ENCODE measurements at places on chromosomes 3 and 15.

DNA sequence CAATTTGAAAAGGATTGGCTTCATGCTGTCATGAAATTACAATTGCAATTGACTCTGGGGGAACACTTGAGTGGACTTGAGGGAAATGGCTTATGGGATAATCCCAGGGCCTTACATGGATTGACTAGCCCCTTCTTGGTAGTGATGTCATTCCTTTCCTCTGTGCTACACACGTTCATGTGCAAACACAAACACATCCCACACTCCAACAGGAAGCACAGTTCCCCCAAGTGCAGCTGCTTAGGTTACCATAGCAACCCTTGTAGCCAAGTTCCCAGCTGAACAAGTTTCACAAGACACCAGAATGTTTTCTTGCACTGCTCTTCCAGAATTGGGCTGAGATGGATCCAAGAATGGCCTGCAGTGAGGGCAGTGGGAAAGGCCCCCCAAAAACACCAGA, 217.0 kb downstream of the ZNF621 start:
- no peak for DNase-seq

GRCh38 chr3:126679318-126679751, 24.4 kb upstream of the TXNRD3 start:
- DNase-seq, result peak; percentile 43

DNA sequence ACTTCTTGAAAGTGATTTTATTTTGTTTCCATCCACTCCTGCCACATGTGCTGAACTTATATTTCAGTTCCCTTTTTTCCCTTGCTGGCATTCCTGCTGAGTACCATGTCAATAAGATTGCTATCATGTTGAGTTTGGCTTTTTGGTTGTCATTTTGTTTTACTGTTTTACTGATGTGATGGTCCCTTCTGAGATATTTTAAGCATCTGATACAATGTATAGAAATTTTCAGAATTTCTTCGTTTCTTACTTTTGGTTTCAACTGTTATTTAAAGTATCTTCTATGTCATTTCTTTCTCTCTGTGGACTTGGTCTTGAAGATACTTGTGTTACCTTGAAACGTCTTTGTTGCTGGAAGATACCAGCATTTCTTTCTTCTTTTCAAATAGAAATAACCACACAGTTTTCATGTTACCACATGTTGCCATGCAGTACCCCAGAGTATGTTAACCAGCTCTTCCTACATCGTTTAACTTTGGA, 14.1 kb downstream of the SIDT1 start:
- no peak for DNase-seq

DNA sequence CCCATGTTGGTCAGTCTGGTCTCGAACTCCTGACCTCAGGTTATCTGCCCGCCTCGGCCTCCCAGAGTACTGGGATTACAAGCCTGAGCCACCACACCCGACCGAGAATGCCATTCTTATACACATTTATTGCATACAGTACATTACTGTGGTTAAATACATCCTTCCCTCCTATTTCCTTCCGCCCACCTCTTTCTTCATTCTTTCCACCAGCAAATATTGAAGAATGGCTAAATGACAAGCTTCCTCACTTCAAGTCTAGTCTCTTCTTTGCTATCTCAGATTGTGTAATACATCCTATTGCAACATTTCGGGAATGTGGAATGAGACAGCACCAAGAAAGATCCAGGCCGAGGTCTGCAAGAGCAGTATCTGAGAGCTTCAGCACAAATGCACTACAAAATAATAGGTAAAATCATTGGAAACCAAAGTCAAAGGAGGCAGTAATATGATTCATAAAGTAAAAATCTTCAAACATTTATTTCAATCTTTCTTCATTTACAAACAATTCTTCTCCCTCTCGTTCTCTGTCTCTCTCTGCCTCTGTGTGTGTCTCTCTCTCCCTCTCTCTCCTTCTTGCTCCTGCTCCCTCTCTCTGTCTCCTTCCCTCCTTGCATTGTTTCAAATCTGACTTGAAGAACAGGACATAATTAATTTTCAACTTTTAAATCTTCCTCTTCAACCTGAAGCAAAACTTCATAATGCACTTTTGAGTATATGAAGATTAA, 94.7 kb upstream of the TGFBR2 start:
- no peak for DNase-seq

- DNase-seq, result no peak
Observed at GRCh38 chr3:54917862-54918261, 10.0 kb downstream of the LRTM1 start.

DNA sequence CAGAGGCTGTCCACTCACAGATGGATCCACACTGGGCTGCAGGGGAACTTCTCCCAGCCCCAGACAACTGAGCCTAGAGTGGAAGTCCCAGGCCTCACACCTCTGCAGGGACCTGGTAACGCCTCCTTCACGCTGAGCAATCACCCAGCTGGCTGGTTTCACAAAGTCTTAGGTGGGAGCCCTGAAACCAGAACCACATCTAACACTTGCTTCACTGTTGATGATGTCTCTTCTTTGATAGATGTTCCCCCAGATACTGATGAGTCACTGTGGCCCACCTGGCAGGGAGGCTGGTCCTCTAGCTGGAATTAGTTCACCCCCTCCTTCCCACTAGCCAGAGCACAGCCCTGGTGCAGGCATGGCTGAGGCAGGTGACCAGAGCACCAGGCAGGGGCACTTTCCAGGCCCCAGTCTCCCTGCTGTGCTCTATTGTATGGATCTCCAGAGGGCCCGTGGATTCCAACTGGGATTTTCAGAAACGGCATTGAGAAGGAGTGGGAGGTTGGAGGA, 33.5 kb downstream of the MYL3 start:
- no peak for DNase-seq

Data from NCI-H2081 treated with DMSO at 0.1 percent for 48 hours (cell line).